Cortex of kidney (tissue), 1 donor: ENCODE measurements at places on chromosomes 12 and 14.

DNA sequence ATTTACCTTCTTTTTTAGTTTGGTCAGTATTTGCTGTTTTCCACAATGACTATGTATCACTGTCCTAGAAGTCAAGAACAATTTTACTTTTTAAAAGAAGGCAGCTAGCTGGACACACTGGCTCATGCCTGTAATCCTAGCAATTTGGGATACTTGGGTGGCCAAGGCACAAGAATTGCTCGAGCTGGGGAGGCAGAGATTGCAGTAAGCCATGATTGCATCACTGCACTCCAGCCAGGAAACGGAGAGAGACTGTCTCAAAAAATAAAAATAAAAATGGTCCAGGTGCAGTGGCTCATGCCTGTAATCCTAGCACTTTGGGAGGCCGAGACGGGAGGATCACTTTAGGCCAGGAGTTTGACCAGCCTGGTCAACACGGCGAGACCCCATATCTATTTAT lies 28.3 kb downstream of the MDM1 start:
- DNase-seq = no peak

DNA sequence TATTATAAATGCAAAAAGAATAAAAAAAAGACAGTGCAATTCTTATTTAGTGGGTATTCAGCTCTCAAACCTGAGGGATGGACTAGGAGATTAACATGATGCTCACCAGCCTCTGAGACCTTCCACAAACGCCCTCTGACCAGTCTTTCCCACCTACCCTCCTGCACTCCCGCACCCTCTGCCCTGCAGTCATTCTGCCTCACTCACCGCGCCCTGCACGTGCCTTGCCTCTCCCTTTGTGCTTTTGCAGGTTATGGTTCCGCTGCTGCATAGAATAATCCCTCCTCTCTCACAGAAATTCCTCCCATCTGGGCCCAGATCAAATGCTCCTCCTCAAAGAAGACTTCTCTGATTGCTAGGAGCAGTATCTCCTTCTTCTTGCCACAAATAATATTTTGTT lies 28.5 kb upstream of the TMCC3 start:
- DNase-seq = no peak

DNA sequence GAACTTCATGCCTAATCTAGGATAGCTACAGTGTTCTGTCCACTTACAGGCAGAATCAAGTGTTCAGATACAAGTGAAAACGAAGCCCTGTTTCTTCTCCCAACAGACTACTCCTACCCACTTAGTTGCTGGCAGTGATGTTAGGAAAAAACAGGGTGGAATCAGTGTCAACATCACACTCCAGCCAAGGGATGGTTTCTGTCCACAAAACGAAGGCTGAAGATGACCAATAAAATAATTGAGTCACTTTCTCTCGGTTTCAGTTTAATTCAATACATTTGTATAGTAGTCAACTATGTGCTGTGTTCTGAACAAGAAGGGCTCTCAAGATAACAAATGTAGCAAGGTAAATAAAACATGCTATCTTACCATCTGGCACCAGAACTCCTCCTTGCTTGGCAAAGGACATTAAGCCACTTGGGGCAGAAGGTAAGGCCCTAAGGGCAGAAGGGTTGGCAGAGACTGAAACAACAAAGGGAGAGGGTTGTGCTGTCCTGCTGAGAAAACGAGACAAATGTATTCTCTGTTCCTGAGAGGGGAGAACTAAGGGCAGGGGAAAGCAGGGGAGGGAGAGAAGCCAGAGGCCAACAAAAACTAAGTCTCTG lies 393.6 kb downstream of the DPF3 start:
- no peak for DNase-seq

DNA sequence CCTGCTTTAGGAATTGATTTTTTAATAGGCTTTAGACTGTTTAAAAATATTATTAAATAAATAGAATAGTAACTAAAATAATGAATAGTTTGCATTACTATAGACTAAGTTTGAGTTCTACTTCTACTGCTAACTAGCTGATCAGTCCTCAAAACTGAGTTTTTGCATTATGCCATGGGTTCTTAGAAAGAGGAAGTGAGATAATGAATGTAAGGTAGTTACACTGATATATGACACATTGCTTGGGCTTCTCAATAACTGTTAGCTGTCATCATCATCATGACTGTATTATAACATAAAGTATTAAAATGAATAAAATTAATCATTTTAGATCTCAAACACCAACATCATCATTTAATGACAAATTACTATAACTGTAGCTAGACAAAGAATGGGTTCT lies 949.7 kb downstream of the TRHDE start:
- no peak for DNase-seq

DNA sequence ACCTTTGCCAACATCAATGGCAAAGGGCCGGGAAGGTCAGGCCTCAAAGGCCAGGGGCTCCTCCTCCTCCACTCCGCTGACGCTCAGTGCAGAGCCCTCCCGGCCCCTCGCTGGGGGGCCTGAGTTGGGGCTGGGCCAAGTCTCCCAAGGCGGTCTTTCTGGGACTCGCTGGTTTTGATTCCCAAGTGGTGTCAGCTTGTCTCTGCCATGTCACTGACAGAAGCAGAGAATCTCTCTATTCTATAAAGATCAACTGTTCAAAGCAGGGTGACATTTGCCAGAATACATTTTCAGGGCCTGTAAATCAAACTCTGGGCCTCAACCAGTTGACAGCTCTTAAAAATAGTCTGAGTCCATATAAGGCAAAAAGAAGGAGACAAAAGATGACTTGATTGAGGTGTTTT lies 75.9 kb downstream of the CCDC88C start:
- no peak for DNase-seq

DNA sequence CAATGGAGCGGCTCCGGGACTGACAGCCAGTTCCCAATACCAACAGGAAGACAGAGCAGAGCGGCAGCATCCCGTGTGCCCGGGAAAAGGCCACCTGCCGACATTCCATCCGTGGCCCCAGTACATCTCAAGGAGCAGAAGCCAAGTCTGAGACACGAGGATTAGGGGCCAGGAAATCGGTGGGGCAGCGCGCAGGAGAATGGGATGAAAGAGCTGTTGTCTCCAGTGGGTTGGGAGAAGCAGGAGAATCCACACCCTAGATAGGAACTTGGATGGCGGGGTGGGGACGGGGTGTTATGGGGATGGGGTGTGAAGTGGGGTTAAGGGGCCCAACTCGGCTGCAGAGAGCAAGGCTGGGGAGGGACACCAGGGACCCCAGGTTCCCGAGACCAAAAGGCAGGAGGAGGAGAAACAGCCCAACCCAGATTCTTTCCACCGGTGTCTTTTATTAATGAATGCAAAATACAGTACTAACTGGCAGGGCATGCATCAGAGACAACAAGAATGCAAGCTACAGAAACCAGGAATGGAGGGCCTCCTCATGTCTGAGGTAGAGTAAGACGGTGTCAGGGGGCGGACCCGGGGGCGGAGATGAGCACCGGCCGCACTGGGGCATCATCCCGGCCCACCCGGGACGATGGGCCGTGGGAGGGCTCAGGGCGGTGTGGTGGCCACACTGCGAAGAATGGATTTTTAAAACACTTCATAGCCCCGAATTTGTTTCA lies 50.3 kb downstream of the BEGAIN start:
- no peak for DNase-seq

GRCh38 chr14:69932391-69932790 lies 53.2 kb downstream of the SMOC1 start:
- DNase-seq = no peak

GRCh38 chr12:50572287-50572686 lies 67.5 kb downstream of the DIP2B start:
- no peak for DNase-seq

DNA sequence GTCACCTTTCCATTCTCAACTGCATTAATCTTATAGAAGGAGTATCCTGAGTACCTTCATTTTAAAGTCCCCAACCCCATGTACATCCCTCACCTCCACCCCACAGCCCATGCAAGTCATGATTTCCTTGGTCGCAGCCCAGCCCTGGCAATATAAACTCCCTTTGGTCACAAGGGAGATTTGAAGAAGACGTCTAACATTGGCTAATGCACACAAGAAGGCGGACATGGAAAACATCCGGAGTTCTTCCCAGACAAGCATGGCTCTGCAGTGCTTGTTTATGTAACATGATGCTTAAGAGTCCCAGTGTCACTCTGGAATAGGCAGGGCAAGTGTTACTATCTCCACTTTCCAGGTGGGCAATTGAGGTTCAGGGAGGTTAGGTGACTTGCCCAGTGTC lies 277.6 kb downstream of the DPF3 start:
- DNase-seq = no peak

GRCh38 chr14:80872645-80873044 lies 68.9 kb downstream of the CEP128 start:
- no peak for DNase-seq

DNA sequence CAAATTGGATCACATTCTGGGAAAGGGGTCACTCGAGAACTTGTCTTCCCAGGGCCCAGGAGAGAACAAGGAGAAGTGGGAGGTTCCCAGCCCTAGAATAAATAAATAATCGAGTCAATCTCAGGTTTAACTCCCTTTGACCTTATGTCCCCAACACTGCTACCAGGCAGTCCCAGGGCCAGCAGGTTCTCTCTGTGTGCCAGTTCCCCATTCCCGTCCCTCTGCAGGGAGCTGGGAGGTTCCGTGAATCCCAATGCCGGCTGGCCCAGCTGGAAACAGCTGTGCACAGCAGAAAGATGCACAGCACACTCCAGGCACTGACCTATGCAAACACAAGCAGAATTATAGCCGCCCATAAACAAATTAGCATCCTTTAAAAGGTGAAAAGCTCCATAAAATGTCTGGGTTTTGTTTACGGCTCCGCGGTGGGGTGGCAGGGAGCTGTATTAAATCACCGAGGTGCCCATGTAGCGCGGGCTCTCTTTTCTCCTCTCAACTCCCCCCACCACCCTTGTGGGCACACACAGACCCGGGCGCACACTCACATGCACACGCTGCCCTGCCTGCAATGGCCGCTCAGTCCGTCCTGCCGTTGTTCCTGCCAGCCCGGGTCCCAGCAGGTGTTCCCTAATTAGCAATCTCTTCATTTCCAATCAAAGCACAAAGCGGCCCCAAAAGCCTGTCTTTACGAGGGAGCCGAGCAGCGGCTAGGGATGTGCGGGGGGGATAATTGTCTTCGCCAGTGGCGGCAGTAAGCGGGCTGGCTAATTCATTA lies 46.6 kb upstream of the ESRRB start:
- DNase-seq = no peak

DNA sequence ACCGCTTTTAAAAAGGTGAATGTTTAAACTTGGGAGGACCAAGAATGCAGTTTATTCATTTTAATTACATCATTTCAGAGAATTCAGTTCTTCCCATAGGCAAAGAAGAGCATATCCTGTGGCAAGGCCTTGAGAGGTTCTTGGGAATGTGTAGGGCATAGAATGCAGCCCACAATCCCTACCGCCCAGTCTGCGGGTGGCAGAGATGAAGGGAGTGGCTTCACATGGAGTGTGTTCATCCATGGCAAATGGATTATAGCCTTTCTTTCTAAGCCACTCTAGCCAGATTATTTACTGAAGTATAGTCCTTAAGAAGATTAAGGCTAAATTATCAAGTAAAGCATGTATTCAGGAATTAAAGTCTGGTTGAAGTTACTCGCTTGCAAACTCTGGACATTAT lies 97.4 kb downstream of the TSPAN8 start:
- no peak for DNase-seq
